IPS DF 6.9 (cell line): ENCODE measurements at places on chromosomes 11 and 22.

DNA sequence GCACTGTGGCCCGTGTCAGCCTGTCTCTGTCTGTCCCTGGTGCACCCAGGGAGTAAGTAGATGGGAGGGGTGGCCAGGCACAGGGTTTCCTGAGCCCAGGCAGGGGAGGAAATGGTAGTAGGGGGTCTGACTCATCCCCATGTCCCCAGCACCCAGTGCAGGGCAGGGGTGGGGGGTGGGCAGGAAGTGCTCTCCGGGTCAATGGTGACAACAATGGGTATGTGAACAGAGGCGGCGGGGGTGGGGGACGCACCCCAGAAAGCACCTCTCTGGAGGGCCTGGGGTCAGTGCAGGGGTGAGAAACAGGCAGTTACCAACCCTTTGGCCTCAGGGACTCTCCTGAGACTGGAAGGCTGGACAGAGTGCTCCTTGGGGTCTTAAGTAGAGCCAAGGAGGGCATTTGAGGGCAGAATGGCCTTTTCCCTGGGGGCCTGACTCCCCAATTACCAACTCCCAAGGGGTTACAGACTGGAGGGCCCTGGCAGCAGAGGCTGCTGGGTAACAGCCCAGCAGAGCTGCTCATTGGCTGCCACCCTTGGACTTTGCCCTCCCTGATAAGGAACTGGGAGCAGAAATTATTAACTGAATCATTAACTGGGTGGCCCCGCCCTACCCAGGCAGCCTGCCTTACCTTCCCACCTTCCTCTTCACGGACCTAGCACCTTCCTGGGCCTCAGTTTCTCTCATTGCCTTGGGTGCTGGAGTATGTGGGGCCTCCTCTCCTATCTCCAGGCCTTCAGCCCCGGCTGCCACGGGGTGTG is 4.2 kb downstream of the MYRF start:
- no peak for DNase-seq

DNA sequence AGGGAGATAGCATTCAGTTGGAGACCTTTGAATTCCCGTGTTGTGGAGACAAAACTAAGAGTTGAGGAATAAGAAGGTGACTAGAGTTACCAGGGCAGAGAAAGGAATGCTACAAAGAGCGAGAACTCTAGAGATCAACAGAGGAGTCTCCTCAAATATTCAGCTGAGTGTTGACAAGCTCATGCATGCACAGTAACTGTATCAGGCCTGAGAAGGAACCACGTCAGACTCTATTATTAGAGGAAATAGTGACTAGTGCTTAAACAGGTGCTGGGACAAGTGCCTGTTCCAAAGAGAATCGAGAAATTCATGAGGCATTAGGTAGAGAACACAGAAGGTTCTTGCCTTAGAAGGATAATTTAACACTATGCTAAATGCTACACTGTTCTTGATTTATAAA is 333.8 kb upstream of the CHORDC1 start:
- no peak for DNase-seq

DNA sequence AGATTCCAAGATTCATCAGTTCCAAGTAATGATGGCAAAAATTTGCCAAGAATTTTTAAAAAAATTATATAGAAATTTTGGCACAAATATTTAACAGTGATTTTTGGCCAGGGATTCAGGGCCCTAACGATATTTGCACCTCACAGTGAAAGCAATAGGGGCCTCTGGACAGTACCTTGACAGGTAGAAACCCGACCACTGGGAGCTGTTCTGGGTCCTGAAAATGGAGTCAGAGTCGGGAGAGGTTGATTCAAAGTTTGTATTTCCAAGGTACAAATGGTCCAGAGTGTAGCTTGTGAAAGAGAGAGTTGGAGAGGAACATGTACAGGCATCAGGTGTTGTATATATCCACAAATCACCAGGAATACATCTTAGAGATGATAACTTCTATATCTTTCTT is 41.6 kb downstream of the MRGPRX2 start:
- peak; percentile 18 for DNase-seq

GRCh38 chr11:97140885-97141494 is 751.2 kb downstream of the JRKL start:
- DNase-seq: peak; percentile 16

- no peak for DNase-seq
Observed at GRCh38 chr22:29431986-29432385, 6.4 kb upstream of the RFPL1 start.
